Left ventricle myocardium inferior (tissue), 1 donor: ENCODE measurements at places on chromosomes 3 and 15.
A peak's percentile ranks its signal among the peaks of the same experiment; 100 is the strongest.

DNA sequence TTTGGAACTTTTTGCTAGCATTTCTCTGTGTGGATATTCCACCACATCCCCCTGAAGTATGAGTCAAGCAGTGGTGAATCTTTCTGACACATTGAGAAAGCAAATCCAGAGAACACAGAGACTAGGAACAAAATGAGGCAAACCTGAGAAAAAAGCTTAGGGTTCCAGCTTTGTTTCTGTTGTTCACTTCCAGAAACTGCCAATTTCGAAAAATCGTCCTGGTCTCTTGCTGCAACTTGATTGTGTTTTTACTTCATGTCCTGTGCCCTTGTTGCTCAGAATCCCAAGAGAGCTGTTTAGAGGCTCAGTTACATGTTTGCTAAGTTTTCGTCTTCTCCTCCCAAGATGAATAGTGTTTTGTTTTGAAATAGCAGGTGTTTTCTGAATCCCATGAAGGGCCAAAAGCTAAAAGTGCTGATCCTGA is 13.7 kb downstream of the MAP2K1 start:
- DNase-seq = no peak

DNA sequence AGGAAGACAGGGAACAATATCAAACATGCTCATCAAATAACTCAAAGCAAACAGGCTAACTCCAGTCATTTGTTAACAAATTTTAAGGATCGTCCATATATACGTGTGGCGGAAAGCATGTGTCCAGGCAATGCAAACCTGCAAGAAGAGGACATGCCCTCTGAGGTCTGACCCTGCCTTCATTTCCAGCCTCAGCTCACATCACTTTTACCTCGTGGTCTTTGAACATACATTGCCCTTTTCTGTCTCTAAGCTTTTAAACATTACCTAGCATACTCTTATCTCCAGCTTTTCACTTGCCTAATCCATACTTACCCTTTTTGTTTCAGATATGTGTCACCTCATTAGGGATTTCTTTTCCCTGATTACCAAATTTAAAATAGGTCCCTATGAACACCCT is 944.4 kb downstream of the ROBO1 start:
- no peak for DNase-seq

DNA sequence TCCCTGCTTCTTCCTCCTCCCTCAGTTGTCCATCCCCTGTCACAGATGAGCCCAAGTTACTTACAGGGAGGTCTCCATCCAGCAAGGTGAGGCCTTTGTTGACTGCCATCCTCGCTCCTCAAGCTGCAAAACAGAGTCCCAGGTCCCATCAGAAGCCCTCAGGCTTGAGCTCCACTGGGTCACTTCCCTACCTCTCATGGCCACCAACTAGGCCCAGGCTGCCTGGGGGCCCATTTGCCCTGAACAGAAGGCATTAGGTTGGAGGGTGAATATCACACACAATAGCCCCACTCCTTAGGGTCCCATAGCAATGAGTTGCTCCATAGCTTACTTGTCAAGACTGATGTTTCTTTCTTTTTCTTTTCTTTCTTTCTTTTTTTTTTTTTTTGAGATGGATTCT is 1.8 kb downstream of the PLIN1 start:
- no peak for DNase-seq

GRCh38 chr3:46926871-46927717 is 49.5 kb downstream of the CCDC12 start:
- no peak for DNase-seq

DNA sequence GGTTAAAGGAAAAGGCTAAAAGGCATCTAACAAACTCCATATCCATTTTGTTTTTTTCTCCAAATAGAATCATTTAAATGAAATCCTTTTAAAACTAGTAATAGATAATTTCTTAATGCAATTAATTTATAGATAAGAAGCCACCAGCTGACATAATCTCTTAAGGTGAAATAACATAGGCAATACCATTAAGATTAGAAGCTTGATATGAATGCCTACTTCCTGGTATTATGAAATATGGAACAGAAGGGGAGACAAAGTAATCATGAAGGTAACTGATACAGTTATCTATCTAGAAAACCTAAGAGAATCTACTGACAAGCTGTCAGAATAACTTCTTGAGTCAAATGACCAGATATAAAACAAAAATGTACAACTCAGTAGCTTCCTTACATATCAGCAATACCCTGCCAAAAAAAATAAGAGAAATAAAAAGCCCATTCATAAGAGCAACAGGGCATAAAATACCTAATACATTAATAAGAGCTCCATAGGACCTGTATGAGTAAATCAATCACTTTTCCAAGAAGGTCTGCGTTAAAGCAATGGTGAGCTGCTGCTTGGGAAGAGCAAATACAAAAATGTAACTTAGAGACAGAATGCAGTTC is 10.7 kb downstream of the EHD4 start:
- DNase-seq = no peak

DNA sequence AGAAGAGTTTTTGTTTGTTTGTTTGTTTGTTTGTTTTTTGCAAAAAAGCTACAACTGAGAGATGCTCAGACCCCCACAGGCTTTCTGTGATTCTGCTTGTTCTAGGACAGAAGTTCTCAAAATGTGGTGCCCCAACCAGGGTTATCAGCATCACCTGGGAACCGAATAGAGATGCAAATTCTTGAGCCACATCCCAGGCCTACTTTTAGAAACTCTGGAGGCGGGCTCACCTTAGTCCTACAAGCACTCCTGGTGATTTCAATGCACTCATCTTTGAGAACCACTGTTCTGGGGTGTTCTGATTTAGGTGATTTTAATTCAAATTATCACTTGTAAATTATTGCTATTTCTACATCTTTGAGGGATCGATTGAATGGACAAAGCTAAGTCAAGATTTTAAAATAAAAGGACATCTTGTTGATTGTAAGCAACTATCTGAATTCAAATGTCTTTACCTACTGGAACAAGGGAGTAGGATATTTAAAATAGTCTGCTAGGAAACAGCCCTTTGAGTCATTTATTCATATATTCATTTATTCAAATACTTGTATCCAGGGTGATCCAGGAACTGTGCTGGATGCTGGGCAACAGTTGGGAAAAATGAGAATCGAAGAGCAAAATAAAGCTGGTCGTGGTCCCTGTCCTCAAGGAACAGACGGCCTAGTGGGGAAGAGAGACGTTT is 44.7 kb upstream of the CADPS start:
- no peak for DNase-seq

GRCh38 chr3:43707266-43707665 is 16.5 kb downstream of the ABHD5 start:
- DNase-seq = no peak

- DNase-seq = no peak
Observed at GRCh38 chr3:10006762-10007090, 19.5 kb upstream of the FANCD2 start.

DNA sequence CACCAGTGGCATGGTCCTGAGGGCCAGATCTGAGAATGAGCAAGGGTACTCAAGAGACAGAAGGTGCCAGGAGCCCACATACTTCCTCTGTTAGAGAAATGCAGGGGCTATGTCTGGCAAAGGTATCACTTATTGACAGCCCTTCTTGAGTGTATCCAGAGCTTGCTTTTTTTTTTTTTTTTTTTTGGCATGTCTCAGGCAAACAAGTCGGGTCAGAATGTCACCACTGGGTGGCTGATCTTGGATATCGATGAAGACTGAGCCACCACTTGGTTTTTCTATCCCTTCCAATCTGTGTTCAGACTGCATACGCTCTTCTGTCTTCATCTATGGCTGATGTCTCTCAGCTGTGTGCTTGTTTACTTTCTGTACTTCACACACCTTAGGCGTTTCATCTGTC is 363.4 kb upstream of the C2CD4B start:
- DNase-seq = no peak

DNA sequence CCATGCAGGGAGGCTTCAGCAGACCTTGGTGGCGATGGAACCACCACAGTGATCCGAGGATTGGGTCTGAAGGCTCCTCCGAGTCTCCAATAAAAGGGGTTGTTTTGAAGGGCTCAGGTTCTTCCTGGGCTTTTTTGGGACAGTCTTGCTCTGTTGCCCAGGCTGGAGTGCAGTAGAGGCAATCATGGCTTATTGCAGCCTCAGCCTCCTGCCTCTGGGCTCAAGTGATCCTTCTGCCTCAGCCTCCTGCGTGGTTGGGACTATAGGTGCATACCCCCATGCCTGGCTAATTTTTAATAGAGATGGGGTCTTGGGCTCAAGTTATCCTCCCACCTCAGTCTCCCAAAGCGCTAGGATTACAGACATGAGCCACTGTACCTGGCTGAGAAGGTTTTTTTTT is 84.8 kb downstream of the IGF1R start:
- no peak for DNase-seq

- no peak for DNase-seq
Observed at GRCh38 chr3:169342652-169343505, 320.6 kb downstream of the MECOM start.

DNA sequence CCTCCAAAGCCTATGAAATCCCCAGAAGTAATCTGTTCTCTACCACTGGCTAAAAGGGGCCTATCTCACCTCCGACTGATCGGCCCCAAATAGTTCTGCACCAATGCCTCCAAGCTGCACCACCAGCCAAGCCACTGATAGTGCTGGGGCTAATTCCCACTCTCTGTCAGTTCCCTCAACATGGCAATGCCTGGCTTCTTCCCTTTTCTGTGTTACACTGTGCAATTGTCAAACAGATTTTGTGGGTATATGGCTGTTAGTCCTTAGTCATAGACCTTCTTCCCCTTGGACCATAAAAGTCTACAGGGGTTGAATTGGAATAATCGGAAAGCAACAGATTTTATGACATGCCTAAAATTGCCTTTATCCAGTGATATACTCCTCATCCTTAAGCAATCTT is 9.3 kb upstream of the UBE2E2 start:
- DNase-seq = no peak

DNA sequence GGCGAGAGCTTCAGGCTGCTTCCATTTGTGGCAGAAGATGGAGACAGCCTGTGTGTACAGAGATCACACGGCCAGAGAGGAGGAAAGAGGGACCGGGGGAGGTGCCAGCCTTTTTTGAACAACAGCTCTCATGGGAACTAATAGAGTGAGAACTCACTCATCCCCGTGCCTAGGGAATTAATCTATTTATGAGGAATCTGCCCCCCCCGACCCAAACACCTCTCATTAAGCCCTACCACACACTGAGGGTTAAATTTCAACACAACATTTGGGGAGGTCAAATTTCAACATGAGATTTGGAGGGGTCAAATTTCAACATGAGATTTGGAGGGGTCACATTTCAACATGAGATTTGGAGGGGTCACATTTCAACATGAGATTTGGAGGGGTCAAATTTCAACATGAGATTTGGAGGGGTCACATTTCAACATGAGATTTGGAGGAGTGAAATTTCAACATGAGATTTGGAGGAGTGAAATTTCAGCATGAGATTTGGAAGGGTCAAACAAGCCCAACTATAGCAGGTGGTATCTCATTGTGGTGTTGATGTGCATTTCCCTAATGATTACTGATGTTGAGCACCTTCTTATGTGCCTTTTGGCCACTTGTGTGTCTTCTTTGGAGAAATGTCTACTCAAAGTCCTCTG is 20.6 kb upstream of the RFTN1 start:
- DNase-seq = no peak

GRCh38 chr3:27467545-27467944 is 16.6 kb downstream of the SLC4A7 start:
- DNase-seq = no peak

- DNase-seq = peak; percentile 44
Observed at GRCh38 chr3:31732548-31732947, 199.8 kb downstream of the STT3B start.

DNA sequence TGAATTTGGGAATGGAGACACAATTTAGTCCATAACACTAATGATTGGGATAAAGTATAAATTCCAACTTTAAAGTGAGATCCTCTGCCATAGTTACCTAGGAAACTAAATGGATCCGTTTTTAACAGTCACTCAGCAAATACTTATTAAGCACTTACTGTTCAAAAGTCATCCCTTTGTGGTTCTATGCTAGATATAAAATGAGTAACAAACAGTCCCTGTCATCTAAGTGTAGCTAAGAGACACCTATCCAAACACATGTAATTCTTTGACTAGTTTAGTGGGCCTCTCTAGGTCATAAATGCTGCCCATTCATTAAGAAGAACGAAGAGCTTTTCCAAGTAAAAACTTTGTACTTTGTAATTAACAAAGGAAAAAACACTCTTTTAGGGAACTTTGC is 244.2 kb upstream of the CDIN1 start:
- DNase-seq = no peak

- DNase-seq = no peak
Observed at GRCh38 chr3:55235416-55235815, 251.7 kb downstream of the WNT5A start.

- DNase-seq = no peak
Observed at GRCh38 chr3:33315826-33316225, 38.6 kb downstream of the FBXL2 start.

DNA sequence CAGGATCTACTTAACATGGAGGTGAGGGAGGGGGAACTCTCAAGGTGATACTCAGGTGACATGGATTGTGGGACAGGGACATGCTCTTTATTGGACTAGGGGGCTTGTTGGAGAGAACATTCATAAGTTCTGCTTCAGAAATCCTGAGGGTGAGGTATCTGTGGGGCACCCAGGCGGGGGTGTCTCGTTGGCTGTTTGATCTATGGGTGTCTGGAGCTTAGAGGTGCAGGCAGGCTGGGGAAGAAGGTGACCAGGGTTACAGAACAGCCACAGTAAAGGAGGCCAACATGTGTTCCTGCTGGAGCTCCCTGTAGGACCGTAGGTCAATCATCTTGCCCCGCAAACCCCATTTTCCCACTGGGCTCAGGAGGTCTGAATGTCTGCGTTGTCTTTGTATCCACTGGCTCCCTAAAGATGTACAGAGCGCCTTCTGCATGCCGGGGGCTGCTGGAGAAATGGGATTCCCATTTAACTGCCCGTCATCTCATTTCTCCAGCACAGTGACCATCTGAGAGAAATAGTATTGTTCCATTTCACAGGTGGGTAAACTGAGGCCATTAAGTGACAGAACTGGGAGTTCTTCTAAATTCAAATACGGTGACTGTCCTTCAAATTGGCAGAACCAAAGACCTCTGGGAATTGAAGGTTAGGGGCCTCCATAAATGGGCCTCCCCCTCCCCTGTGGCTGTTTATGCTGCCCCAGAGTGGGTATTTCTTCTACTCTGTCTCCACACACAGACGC is 40.3 kb upstream of the TSEN2 start:
- no peak for DNase-seq

DNA sequence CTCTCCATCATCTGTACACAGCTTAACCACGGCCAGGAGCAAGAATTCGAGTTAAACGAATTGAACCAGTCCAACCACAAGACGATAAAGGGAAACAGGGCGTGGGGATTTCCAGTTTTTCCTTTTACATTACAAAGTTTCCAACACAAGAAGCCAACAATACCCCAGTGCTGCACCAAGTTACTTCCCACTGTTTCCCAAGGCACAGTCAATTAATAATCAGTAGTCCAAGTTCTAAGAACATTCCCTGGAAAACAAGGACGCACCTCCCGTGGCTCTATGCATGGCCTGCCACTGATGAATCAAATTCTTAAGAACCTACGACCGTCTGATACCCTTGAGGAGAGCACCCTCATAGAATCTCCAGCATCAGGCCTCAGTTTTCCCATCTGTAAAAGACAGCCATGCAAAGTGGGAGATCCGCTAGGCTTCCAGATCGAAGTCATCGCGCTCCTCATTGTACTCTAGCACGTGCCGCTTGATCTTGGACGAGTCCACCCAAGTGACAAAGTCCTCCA is 774 bp downstream of the IMP3 start:
- no peak for DNase-seq

- no peak for DNase-seq
Observed at GRCh38 chr15:100295939-100296565, 45.7 kb downstream of the ADAMTS17 start.
